ENCODE measurements at places on chromosomes 12 and 14. TPM values are rescaled to one million over a fixed set of nuclear protein-coding genes. Genes with fewer than 3 reads are reported as not detected.

Gene ZFHX2
- total RNA-seq: 2.6 TPM

Gene KRT80
- total RNA-seq: 19.4 TPM

Gene MLF2
- 190 TPM for total RNA-seq

Gene SYNDIG1L
- total RNA-seq: not detected

Gene SCARB1
- total RNA-seq: 36.1 TPM

Gene NTF3
- total RNA-seq: not detected

Gene RHOJ
- total RNA-seq: 0.54 TPM

Gene CD4
- total RNA-seq: 0.08 TPM

Data from kidney epithelial cell (primary cell).